ENCODE measurements at places on chromosomes 1 and 21.

DNA sequence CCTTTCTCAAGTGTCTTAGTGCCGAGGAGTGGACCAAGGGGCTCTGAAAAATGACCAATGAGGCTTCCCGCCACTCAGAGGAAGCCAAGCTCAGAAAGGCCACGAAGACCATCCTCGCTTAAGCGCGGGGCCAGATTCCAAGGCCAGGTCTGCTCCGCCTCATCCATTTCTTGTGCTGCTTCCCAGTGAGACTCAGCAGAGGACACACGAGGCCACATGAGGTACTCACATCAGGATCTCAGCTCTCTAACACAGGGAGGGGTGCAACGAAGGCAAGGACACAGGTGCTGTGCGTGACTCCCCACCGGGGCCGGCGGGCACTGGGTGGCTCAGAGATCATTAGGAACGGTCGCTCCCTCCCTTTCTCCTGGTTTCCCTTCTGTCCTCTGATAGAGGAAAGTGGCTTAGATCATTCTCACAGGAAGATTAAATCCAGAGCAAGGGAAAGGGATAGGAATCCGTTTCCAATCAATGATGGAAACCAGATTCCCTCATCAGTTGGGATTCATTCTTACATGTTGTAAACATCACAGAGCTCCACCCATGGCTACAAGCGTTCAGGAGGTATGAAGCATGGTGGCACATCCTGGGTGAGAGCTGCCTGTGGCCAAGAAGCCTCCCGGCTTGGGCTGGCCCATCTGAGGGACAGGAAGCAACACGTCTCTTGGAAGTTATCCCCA is 46.7 kb downstream of the CAPZB start:
- no peak for DNase-seq

GRCh38 chr1:96090134-96090533 is 631.5 kb upstream of the PTBP2 start:
- DNase-seq, result no peak

- no peak for DNase-seq
These were observed 97.8 kb upstream of the ZC3H11B start for GRCh38 chr1:219710529-219711194.

DNA sequence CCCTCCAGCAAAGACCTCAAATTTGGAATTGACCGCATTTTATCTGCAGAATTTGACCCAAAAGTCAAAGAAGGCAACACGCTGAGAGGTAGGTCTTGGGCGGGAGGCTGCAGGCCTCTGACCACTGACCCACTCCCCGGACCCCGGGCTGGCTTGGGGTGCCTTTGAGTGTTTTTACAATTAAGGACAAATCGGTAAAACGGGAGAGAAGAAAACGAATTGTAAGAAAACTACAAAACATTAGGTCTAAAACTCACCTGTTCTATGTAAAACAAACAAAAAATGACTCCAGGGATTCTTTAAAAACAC is 1.1 kb downstream of the HLX start:
- no peak for DNase-seq

DNA sequence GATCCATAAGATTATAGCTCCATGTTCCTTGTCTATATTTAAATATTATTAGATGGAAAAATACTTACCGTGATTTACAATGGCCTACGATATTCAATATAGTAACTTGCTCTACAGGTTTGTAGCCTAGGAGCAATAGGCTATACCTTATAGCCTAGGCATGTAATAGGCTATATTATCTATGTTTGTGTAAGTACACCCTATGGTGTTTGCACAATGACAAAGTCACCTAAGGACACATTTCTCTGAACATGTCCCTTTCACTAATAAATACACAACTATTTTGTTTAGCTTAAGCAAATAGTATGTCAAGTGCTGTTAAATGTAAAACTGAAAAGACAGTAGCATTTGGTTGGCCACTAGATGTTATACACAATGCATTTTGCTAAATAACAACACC is 248.9 kb upstream of the ADGRL4 start:
- DNase-seq, result no peak

DNA sequence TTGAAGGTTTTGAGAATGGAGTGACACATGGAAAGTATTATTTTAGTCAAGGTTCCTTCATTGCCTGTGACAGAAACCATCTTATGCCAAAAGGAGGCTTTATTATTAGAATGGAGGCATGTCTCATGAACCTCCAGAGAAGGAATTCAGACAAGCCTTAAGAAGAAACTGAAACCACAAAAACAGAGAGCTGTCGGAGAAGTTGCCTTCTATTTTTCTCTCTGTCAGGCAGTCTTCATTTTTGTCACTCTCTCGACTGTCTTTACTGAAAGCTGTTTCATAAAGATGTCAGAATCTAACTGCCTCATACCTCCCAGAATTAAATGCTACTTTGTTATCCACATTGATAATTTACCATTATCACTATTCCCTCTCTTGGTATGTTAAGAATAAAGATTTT is 434.7 kb upstream of the ADGRL4 start:
- no peak for DNase-seq

- DNase-seq, result no peak
These were observed 5.8 kb upstream of the SPTA1 start for GRCh38 chr1:158692356-158692755.

DNA sequence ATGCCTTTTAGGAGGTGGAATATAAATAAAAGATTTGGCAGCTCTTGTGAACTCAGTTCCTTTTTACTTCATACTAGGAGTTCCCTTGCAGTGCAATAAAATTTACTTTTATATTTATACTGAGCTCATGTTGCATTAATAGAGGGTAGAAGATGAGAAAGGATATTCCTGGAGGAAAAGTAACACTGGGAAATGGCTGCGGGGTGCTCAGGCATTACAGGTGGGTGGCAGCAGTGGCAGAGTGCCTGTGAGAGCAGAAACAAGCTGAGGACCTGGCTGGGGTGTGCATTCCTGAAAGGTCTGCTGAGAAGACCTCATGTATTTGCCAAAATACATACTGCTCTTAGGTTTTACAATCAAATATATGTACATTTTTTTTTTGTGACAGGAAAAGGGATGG is 126.9 kb downstream of the COQ8A start:
- no peak for DNase-seq

GRCh38 chr1:115088115-115088778 is 1.1 kb downstream of the TSPAN2 start:
- DNase-seq, result no peak

DNA sequence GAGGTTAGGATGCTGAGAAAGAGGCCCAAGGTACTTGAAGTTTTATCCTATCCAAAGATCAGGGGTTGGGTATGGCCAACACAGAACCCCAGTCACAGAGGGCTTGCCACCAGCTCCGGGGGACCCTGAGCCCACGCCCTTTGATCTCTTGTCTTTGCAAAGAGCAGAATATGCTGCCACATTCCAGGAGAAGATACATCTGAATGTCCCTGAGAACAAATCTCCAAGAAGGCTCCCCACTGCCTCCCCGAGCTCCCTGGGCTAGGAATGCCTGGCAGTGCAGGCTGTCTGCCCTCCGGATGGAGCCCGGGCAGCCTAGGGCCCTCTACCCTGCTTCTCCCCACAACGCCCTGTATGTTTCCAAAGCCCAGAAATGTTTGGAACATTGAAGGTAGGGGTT is 49.2 kb downstream of the AJAP1 start:
- no peak for DNase-seq

GRCh38 chr1:26696654-26697430 is 1.0 kb downstream of the ARID1A start:
- DNase-seq, result no peak

DNA sequence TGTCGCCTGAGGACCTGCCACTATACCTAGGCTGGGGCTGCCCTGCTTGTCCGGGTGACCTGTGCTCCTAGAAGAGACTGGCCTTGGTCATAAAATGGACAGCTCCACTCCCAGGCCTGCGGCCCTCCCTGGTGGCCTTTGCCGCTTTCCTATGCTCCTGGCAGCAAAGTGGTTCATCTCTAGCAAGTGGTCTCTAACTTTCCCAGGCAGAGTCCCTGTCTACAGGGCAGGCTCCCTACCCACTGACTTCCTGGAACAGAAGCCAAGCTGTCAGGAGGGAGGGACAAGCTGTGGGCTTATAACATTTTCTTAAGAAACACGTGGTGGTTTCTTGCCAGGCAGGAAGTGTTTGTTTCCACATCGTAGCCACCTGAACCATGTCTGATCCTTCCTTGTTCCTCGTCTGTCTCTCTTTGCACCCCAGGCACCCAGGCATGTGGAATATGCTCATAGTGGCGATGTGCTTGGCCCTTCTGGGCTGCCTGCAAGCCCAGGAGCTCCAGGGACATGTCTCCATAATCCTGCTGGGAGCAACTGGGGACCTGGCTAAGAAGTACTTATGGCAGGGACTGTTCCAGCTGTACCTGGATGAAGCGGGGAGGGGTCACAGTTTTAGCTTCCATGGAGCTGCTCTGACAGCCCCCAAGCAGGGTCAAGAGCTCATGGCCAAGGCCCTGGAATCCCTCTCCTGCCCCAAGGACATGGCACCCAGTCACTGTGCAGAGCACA is 10.1 kb downstream of the H6PD start:
- DNase-seq, result no peak

DNA sequence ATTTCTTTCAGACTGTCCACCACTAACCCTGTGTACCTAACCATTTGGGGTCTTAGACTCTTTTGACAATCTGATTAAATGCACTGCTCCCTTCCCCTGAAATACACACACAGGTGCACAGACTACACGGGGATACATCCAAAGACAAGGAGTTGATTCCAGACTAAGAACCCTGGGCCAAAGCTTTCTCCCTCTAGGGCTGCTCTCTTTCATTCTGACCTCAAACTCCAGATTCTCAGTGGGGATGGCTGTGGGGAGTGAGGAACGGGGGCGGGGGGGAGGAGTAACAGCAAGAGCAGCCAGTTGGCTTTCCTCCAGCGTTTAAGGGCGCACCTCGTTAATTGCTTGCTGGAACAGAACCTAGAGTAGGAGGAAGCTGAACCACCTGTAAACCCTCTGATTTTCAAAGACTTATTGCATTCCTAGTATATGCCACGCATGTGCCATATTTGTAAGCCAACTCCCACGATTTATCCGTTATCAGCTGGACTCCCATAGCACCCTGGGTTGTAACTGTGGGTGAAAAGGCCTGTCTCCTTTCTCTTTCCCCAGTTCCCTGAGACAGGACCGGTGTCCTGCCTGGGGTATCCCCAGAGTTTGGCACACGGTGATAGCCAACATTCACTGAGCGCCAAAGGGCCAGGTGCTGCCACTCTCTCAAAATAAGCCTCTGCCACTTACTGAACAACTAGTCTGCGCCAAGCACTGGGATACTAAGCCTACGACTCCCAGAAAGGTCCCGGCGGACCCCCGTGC is 920 bp downstream of the MTHFR start:
- DNase-seq, result no peak

GRCh38 chr1:238681021-238681420 is 705.3 kb upstream of the CHRM3 start:
- DNase-seq, result no peak

- DNase-seq, result no peak
These were observed at the start of gene ALPL for GRCh38 chr1:21509351-21510112. TSS of gene ALPL (plus strand) at chr1:21509423. CDS start at chr1:21554082, 44,659 bp downstream.

DNA sequence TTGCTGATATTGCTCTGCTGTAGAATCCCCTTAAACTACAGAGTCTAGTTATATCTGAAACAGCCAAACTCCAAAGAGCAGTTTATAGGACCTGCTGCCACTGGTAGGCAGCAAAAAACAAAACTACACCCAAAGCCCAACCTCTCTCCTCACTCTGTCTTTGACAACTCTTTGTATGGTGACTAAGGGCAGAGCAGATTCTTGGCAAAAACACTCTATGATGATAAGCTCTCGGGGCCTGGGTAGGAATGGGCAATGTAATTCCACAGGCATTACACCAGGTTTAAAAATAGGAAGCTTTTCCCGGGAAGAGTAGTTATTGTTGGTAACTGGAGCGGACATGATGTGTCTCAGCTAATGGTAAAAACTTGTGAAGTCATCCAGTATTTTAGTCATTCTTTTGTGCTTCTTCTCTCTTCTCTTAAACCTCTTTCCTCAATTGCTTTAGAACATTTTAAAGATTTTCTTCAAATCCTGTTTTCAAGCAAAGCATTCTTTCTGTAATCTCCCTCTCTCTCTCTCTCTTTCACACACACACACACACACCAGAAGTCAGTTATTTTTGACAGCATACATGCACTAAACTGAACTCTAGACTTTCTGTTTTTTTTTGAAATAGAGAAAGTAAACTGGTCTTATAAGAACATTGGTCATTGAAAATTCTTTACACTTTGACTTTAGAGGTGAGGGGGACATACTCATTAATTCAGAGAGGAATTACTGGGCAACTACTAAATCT is 193.5 kb downstream of the PAPPA2 start:
- no peak for DNase-seq

- no peak for DNase-seq
These were observed 214.3 kb downstream of the PTPRU start for GRCh38 chr1:29450591-29450990.
